Ovary (tissue), 10 donors: ENCODE measurements at places on chromosomes 13 and 19. TPM values are rescaled to one million over a fixed set of nuclear protein-coding genes. Genes with fewer than 3 reads are reported as not detected.

Gene ELF1
- polyA plus RNA-seq = 28.5 TPM

Gene FXYD1
- 134 TPM for polyA plus RNA-seq

Gene CD33
- 16.5 TPM for polyA plus RNA-seq

DNA sequence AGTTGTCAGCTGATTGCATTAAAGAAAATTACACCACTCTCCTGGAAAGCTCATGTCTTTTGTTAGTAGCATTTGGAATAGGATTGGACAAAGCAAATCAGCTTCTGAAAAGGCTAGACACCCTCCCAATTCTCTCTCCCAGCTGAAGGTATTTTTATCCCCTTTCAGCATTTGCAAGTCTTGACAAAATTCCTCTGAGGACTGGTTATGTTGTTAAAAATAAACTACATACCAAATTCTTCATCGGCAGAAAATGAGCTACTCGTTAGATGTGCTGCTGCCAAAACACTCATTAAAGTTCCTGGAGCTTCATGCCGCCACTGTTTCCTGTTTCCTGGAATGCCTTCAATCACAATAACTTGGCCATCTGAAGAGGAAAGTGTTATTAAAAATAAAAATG, 37.1 kb downstream of the UTP14C start:
- no peaks in the 10 kb centered on the region for H3K36me3 ChIP-seq
- no peaks in the 10 kb centered on the region for H3K27me3 ChIP-seq
- H3K4me3 ChIP-seq = no peak overlapping the region
- H3K4me1 ChIP-seq = no peaks in the 10 kb centered on the region

DNA sequence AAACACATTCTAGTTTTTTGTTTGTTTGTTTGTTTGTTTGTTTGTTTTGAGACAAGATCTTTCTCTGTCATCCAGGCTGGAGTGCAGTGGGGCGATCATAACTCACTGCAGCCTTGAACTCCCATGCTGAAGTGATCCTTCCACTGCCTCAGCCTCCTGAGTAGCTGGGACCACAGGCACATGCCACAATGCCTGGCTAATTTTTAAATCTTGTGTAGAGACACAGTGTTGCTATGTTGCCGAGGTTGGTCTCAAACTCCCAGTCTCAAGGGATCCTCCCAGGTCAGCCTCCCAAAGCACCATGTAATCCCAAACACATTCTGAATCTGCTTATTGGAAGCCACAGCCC, 15.8 kb downstream of the PLA2G4C start:
- DNase-seq = no peak
- H3K4me1 ChIP-seq = no peaks in the 10 kb centered on the region
- H3K36me3 ChIP-seq = no peaks in the 10 kb centered on the region

DNA sequence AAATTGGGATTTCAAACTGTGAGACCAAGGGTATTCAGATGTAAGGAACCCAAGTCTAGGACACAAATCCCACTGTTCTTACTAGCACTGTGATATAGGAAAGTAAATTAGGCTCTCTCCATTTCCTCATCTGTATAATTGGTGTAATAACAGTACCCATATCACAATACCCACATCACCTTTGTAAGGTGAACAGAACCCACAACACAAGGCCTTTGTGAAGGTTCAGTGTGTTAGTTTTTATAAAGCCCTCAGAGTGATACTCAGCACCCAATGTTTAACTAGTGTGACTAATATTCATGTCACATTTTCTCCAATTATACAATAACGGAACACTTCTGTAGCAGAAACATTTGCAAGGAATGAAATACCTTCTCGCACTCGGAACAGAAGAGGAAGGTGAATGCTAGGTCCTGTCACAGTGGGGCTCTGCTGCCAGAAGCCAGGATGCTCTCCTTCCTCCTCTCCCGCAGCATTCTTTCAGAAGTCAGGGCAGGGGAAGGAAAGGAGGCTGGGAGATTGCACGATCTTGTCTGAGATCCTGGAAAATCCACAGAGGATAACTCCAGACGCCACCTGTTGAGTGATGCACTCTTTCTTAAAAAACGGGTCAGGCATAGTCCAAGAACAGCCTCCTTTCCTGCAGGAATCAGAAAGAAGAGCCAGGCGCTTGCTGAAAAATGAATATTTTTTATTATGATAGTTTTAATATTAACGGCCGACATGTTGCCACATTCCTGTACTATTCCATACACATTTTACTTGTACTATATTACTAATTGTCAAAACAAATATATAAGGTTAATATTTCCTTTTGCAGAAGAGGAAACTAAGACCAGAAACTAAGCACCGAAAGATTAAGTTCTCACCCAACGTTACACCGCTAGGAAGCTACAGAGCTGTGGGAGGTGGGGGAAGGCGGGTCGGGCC, 762 bp downstream of the ZNF45 start:
- H3K27ac ChIP-seq = peak overlapping the region; percentile 13
- peaks cover 3% of the 10 kb centered on the region for H3K4me1 ChIP-seq
- no peak for DNase-seq
- H3K36me3 ChIP-seq = no peaks in the 10 kb centered on the region
- peak overlapping the region; percentile 70 for H3K4me3 ChIP-seq
- no peaks in the 10 kb centered on the region for H3K27me3 ChIP-seq

DNA sequence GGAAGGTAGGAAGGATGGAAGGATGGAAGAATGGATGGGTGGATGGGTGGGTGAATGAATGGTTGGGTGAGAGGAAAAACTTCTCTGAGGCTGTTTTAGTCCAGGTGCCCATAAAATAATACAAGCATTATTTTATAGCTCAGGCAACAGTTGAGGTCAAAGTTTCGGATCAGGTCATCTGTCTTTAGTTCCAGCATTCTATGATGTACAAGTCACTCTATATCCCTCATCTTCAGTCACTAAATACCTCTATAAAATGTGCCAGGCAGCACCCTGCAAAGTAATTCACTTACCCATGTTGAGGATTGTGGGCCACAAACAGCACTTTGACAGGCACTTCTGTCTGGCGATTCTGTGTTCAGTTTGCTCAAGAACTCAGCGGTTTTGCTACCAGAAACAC, 66.0 kb downstream of the EPSTI1 start:
- no peak for DNase-seq
- no peaks in the 10 kb centered on the region for H3K36me3 ChIP-seq
- no peak overlapping the region for H3K27ac ChIP-seq
- no peaks in the 10 kb centered on the region for H3K4me1 ChIP-seq
- H3K27me3 ChIP-seq = no peaks in the 10 kb centered on the region

GRCh38 chr19:41621226-41621625, 5.6 kb downstream of the CEACAM4 start:
- no peaks in the 10 kb centered on the region for H3K4me1 ChIP-seq
- H3K27me3 ChIP-seq = no peaks in the 10 kb centered on the region
- H3K36me3 ChIP-seq = no peaks in the 10 kb centered on the region
- H3K27ac ChIP-seq = no peak overlapping the region
- no peak overlapping the region for H3K4me3 ChIP-seq
- no peak for DNase-seq

GRCh38 chr19:38199340-38199739, 24.7 kb downstream of the DPF1 start:
- no peaks in the 10 kb centered on the region for H3K36me3 ChIP-seq
- H3K4me3 ChIP-seq = no peak overlapping the region
- H3K27ac ChIP-seq = no peak overlapping the region
- no peaks in the 10 kb centered on the region for H3K4me1 ChIP-seq
- no peak for DNase-seq
